Inflammatory macrophage (primary cell): ENCODE measurements at places on chromosomes 2 and 18.

DNA sequence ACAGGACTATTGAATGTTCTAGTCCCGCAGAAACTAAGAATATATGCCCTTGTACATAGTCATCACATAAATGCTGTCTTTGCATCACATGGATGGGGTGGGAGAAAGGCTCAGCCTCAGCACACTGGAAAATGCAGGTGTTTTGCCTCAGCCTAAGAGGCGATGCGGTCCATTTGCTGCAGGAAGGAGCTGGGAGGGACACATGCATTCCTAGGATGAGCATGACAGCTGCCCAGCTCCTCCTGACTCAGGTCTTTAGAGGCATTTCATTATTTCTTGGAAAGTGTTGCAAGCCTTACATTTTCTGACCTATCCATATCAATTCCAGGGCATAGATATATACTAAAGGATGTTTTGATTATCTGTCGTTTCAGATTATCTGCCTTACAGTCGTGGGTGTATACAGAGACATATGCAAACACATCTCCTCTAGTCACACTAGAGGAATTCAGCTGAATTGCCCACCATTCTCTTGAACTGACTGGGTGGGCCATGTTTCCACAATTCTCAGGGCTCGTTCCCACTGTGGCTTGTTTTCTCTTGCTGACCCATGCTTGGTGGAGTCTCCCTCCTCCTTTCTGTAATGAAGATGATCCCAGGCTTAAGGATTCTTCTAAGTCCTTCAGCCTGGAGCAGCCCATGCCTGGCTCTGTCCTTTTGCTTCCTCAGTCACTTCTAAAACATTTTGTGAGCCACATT is 156.9 kb downstream of the SETBP1 start:
- DNase-seq, result no peak

GRCh38 chr18:77708826-77709506 is 459.3 kb downstream of the GALR1 start:
- DNase-seq, result no peak

DNA sequence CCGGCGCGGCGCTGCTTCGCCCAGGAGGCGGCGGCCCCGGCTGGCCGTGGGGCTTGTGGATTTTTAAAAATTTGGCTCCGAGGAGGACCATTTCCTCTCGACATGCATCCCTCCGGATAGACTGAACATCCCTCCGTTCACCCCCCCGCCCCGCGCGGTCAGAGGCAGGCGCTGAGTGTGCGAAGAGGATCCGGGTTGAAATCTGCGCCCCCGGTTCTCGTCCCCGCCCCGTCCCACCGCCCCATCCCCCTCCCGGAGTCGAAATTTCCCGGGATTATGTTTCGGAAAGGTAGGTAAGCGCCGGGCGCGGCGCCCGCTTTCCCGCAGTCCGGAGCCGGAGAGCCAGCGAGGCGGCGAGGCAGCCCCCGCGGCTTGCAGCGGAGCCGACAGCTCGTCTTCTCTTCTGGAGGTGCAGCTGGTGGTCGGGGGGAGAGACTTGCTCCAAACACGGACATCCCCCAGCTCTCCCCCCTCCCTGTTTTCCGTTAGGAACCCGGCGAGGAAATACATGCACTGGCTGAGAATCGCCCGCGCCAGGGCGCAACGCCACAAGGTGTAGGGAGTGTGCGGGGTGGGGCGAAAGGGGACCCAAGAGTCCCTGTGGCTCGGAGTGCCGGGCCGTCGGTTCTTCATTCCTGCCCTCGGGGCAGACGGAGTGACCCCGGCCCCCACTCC is at the start of gene PRKCE:
Gene PRKCE (plus strand): TSS at position 261 of the 675 bp plus-strand sequence.
- no peak for DNase-seq

DNA sequence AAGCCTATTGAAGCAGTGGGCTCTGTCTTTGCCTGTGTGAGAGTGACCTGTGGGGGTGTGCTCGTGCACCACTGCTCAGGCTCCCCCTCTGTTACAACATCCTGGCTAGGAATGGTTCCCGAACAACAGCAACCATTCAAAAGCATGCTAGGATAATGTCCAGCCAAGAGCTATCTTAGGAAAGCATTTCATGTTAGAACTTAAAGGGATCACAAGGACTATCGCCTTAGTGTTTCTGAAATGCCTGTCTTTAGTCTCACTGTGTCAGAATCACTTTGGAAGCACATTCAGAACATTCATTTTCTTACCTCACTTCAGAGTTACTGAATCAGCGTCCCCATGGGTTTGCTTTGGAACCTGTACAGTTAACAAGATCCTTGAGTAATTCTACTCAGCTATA is 134.9 kb upstream of the DSEL start:
- no peak for DNase-seq

DNA sequence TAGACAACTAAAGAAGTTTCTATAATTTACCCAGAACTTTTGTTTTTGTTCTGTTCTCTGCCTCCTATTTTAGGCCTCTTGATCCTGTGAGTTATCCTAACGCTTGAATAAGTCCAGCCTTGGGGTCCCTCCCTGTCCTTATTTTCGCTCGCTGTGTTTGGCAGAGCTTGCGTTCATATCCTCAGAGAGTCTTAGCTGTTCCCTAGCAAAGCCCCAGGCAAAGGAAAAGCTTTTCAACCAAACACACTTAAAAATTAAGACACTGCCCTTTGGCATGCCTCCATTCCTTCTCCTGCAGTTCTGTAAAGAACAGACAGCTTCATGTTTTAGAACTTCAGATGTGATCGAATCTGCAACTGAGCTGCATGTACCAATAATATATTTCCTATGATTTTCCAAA is 517.2 kb downstream of the SUCLG1 start:
- no peak for DNase-seq

- no peak for DNase-seq
Observed at GRCh38 chr2:2902547-2903281, 474.9 kb downstream of the EIPR1 start.

GRCh38 chr2:19720306-19720705 is 181.5 kb downstream of the TTC32 start:
- DNase-seq, result no peak

DNA sequence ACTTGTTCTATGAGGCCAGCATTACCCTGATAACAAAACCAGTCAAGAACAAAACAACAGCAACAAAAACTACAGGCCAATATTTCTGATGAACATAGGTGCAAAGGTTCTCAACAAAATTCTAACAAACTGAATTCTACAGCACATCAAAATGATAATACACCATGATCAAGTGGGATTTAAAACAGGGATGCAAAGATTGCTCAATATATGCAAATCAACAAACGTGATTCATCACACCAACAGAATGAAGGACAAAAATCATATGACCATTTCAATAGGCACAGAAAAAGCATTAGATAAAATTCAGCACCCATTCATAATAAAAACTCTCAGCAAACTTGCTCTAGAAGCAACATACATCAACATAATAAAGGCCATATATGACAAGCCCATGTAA is 173.6 kb downstream of the CAMKMT start:
- no peak for DNase-seq

GRCh38 chr2:85653996-85654395 is 14.0 kb downstream of the SFTPB start:
- peak; percentile 77 for DNase-seq

GRCh38 chr2:126041391-126042047 is 614.4 kb upstream of the GYPC start:
- no peak for DNase-seq

DNA sequence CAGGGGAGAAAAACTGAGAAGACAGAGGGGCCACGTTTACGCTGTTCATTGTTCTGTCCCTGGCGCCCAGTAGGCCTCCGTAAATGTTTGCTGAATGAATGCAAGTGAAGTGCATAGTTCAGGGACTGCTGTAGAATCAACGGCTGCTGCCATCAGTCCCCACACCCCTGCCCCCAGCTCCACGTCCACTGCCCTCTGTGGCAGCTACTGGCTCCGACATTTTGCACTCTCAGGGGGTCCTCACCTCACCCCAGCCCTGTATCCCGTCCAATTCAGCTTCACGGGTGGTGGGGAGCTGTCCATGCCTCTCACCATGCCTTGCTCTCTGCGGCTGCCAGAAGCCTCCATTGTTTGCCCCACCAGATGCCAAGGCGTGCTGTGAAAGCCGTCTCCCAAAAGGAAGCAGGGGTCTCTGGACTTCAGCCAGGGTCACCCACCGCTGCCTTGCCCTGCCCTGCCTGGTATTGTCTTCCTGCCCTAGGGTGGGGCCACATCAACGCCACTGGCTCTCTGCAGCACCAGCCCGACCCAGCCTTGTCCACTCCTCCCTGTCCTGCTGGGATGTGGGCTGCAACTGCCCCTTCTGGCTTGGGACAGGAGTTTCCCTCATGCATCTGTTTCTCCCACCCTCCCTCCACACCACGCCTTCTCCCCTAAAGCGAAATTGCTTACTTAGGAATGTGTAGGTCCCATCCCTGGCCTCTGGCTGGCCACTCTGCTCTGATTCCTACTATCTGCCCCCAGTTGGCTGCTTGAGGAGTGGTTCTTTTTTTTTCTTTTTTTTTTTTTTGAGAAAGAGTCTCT is 86.0 kb downstream of the RHOB start:
- DNase-seq, result no peak

- no peak for DNase-seq
Observed at GRCh38 chr2:187435756-187436155, 12.3 kb downstream of the CALCRL start.

DNA sequence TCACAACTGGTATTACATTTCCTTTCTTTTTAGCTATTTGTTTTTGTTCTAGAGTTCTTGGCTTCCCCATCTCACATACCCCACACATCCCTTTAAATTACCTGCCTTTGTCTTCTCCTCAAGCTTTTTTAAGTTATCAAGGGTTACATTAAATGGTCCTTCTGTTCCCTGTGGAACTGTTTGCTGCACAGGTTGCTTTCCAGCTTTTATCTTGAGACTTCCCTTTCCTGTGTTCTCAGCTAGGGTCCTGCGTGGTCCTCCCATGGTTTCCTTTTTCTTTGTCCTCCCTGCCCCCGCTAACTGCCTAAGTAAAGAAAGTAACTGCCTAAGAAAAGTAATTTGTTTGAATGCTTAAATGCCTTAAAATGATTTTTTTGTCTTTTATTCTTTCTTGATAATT is 66.8 kb downstream of the EPB41L5 start:
- no peak for DNase-seq

DNA sequence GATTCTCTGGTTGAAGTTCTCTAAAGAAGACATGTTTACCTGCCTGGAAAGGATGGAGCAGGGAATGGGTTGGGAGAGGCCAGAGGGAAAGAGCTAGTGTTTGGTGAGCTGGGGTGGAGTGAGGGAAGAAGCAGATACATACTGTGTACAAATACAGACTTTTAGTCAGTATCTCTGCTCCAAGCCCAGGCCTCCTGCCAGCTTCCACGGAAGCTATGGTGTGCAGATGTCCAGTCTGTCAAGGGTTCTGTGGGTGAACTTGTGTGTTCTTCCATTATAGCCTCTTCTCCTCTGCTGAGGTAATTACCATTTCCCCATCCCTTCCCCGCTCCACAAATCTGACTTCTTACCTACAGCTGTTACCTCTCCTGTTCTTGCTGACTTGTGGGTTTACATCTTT is 208.6 kb downstream of the HRH4 start:
- DNase-seq, result no peak

- DNase-seq, result no peak
Observed at GRCh38 chr2:238869293-238870124, 21.6 kb downstream of the TWIST2 start.

DNA sequence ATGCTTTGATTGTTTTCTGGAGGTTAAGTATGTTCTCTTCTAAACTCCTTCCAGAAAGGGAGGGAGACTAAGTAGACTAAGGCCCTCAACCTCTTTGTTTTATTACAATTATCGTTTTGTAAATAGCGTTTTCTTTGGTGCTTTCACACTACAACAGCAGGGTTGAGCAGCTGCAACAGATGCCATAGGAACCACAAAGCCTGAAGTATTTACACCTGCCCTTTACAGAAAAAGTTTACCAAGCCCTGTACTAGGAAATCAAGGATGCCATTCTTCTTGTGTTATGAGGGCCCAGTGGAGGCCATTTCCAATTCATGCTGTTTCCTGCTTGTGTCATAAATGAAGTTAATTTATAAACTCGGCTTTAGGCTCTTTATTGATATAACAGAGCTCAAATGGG is 914.8 kb downstream of the DCDC2C start:
- DNase-seq, result no peak

DNA sequence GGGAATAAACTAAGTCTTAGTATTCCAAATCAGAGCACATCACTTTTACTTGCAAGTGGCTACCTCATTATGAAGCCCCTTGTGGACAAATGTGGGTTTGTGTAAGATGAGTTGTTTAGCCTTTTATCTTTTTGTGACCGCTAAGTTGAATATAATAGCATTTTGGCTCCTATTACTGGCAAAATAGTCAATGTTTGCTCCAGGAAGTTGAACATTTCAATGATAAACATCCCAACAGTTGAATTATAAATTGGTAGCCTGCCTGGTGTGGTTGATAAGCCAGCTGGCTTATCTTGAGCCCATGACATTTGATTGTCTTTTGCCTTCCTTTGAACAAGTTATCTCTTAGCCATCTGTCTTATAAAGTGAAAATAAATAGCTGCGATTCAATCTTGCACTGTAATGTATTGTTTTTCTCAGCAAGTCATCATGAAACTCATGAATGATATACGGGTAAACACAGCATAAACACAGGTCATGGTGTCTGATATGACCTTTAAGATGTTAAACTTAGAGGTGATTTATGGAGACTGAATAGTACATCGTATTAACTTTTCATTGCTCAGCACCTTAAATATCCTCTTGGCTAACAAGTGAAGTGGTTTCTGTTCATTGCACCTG is 338.4 kb downstream of the SOCS6 start:
- DNase-seq, result no peak

DNA sequence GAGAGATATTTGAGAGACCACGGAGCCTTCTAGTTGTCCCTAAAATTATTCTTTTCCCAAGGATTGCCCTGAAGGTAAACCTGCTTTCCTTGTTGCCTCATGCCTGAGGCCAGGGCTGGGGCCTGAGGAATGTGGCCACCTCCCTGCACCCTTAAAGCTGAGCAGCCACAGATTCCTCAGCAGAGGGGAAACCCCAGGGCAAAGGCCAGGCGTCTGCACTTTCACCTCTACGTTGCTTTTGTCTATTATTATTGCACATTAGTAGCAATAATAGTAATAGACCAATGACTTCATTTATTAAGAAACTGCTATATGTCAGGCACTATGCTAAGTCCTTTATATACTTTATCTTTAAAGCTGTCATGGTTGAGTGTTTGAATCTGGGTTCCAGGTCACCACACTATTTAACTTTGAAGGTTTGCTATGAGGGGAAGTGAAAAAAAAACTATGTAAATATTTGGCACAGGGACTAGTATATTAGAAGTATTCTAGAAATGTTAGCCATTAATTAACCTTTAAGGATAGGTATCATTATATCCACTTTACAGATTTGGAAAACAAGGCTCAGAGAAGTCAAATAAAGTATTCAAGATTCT is 104.2 kb downstream of the LRRC30 start:
- DNase-seq, result no peak

DNA sequence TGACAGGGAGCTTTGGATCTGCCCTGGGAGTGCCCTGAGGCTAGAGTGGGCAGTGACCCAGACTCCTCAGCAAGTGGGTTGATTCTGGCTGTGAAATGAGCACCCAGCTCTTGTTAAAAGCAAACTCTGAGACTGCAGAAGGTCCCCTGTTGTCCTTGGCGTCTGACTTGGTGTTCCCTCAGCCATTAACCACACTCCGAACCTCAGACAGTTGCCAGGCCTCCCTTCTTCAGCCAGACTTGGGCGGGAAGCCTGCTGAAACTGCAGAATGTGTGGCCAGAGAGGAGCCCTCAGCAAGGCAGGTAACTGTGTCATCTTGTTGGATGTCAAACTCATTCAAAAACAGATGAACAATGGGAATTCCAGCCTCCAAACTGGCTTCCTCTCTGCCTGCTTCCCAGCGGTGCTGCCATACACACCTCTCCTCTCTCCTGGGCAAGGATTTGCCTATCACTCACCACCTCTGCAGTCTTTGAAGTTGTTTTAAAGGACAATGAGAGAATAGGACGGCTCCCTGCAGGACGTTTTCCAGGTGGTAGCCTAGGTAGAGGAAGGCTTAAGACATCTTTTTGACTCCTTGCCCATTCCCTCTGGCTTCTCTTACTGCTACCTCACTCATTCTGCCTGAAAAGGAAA is 38.9 kb upstream of the B3GNT2 start:
- DNase-seq, result no peak
